ENCODE measurements at places on chromosomes 1 and 21. TPM values are rescaled to one million over a fixed set of nuclear protein-coding genes. Genes with fewer than 3 reads are reported as not detected.
A peak's percentile ranks its signal among the peaks of the same experiment; 100 is the strongest.

DNA sequence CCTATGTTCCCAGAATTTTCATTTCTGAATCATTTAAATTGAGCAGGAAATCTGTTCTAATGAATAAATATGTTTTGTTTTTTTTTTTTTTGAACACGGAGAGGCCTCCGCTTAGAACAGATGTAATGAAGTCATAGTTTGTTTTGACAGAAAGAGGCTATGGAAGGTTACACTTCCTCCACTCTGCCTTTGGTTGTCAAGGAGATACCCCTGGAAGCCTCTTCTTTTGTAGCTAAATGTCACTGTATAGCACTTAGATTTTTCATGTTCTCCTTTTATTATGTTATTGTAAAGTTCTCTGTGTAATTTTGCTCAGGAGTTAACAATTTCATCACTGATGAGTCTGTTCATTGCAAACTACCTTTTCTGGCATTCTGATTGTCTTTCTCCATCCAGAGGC, 22.7 kb upstream of the GNG12 start:
- H3K27ac ChIP-seq, result no peak overlapping the region
- H3K4me3 ChIP-seq, result no peak overlapping the region
- no peaks in the 10 kb centered on the region for H3K36me3 ChIP-seq
- H3K4me1 ChIP-seq, result peaks cover 1% of the 10 kb centered on the region
- DNase-seq, result no peak

DNA sequence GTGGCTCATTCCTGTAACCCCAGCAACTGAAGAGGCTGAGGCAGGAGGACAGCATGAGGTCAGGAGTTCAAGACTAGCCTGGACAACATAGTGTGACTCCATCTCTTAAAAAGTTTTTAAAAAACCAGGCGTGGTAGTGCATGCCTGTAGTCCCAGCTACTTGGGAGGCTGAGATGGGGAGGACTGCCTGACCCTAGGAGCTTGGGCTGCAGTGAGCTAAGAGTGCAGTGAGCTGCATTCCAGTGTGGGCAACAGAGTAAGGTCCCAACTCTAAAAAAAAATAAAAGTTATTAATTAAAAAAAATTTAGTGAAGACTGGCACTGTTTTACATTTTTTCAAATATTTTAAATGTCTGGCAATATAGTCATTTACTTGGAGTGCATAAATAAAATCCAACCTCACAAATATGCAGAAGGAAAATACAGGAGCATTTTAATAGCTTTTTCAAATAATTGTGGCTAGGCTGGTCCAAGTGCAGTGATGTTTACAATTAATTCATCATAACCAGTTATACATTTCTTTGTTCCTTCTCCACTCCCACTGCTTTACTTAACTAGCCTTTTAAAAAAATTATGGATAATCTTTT, 10.8 kb downstream of the ZBTB8OS start:
- no peaks in the 10 kb centered on the region for H3K36me3 ChIP-seq
- DNase-seq, result no peak
- no peak overlapping the region for H3K27ac ChIP-seq
- no peaks in the 10 kb centered on the region for H3K4me1 ChIP-seq
- no peak overlapping the region for H3K4me3 ChIP-seq

GRCh38 chr1:58660105-58660504, 39.8 kb downstream of the MYSM1 start:
- no peaks in the 10 kb centered on the region for H3K4me1 ChIP-seq
- H3K4me3 ChIP-seq, result no peak overlapping the region
- no peak overlapping the region for H3K27ac ChIP-seq
- peaks cover 28% of the 10 kb centered on the region for H3K36me3 ChIP-seq
- DNase-seq, result no peak

- H3K27ac ChIP-seq, result no peak overlapping the region
- no peaks in the 10 kb centered on the region for H3K4me1 ChIP-seq
- no peak overlapping the region for H3K4me3 ChIP-seq
- H3K36me3 ChIP-seq, result no peaks in the 10 kb centered on the region
- H3K27me3 ChIP-seq, result no peaks in the 10 kb centered on the region
These were observed 252.1 kb upstream of the CACYBP start for GRCh38 chr1:174747613-174748012.

GRCh38 chr1:26285366-26286063, 5.6 kb downstream of the SH3BGRL3 start:
- DNase-seq, result no peak
- no peak overlapping the region for H3K27ac ChIP-seq
- H3K36me3 ChIP-seq, result no peaks in the 10 kb centered on the region
- H3K4me3 ChIP-seq, result no peak overlapping the region

- H3K27ac ChIP-seq, result no peak overlapping the region
- no peaks in the 10 kb centered on the region for H3K4me1 ChIP-seq
- DNase-seq, result no peak
- no peaks in the 10 kb centered on the region for H3K36me3 ChIP-seq
- H3K27me3 ChIP-seq, result no peaks in the 10 kb centered on the region
- no peak overlapping the region for H3K4me3 ChIP-seq
These were observed 69.2 kb downstream of the SH3GLB1 start for GRCh38 chr1:86773341-86774288.

DNA sequence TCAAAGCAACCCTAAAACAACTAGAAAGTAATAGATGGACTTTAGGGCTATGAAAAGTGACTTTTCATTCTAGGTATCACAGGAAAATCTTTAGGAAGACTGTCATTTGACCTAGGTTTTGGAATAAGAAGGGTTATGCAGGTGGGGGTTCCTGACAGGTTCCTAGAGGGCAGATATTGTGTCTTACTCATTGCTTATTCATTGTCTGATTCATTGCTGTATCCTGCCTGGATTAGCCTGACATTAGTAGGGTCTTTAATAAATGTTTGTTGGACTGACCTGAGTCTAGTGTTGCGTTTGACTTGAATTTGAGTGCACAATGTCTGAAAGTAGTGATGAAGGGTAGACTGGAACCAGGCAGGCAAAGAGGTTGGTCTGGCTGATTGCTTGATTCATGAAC, 6.0 kb downstream of the FNBP1L start:
- H3K4me3 ChIP-seq, result no peak overlapping the region
- no peak for DNase-seq
- H3K4me1 ChIP-seq, result peaks cover 8% of the 10 kb centered on the region
- H3K27me3 ChIP-seq, result no peaks in the 10 kb centered on the region
- H3K27ac ChIP-seq, result no peak overlapping the region

DNA sequence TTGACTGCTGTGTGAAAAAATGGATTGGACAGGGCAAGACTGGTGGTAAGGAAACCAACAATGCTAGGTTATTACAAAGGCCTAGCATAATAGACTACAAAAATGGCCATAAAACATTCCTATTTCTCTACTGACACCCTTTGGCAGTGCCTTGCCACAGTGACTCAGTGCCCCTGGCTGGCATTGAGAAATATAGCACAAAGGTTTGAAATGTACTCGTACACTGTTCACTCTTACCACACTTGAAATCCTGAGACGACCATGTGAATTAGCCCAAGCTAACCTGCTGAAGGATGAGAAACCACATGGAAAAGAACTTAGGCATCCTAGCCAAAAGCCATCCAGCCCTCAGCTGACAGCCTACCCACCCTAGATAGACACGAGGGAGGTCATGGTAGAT, 149.8 kb upstream of the PALMD start:
- H3K27me3 ChIP-seq, result no peaks in the 10 kb centered on the region
- H3K36me3 ChIP-seq, result no peaks in the 10 kb centered on the region
- H3K27ac ChIP-seq, result no peak overlapping the region
- H3K4me3 ChIP-seq, result no peak overlapping the region
- no peak for DNase-seq

DNA sequence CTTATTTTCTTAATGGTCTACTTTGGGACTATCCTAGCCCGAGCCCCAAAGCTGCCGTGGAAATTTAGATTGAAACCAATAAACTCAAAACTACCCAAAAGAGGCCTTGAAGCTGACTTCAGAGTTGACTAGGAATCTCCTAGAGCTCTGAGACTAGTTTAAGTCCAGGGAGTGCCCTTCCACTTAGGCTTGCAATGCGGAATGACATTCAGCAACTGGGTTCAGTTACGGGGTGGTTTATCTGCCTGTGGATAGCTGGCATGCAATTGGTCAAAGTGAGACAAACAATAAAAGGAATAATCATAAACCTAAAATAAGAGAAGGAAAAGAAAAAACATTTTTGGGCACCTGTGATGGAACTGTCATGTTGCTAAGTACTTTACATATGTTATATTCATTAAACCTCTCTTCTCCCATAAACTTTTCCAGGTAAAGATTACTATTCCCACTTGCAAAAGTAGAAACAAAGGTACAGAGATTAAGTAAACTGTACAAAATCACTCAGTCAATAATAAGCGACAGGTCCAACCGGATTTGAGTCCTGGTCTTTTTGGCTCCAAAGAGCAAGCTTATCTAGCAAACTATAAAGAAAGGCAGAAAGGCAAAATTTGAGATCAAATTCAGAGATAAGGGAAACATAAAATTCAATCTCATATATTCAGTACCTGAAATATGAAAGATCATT, 56.5 kb downstream of the GPATCH2 start:
- H3K27me3 ChIP-seq, result no peaks in the 10 kb centered on the region
- H3K27ac ChIP-seq, result no peak overlapping the region
- H3K4me3 ChIP-seq, result no peak overlapping the region
- no peaks in the 10 kb centered on the region for H3K4me1 ChIP-seq

DNA sequence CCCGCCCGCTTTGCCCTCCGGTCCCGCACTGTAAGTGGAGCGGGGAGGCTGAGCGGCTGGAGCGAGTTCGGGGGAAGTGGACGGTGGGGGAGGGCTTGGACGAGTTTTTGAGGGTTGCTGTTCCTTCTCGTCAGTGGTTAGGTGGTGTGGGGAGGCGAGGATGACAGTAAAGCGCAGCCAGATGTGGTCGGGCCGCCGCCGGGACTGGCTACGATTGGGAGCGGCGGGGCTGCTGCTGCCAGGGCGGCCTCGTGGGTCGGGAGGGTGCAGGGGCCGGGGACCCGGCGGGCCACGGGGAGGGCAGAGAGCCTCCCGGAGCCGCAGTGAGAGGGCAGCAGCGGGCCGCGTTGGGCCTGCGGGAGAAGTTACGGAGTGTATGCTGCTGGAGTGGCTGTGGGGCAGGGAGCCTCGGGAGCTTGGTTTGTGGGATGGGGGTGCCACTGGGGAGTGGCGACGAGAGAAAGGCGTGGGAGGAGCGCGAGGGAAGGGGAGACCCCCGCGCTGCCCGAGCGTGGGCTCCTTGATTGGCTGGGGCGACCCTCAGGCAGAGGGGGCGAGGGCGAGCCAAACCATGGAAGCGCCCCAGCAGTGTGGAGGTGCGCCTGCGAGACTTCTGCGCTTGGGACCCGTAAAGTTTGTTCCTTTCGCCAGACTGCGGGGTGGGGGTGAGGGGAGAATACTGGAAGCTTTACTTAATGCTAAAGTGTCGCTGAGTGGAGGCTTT, 2.1 kb downstream of the ADGRL2 start:
- peaks cover 29% of the 10 kb centered on the region for H3K4me1 ChIP-seq
- H3K4me3 ChIP-seq, result peak overlapping the region; percentile 85
- peak overlapping the region; percentile 99 for H3K27ac ChIP-seq
- no peaks in the 10 kb centered on the region for H3K27me3 ChIP-seq
- no peaks in the 10 kb centered on the region for H3K36me3 ChIP-seq
- peak; percentile 82 for DNase-seq

- H3K36me3 ChIP-seq, result no peaks in the 10 kb centered on the region
- H3K27ac ChIP-seq, result no peak within 1 kb of the TSS
- peak; percentile 52 for DNase-seq
- H3K4me3 ChIP-seq, result peak within 1 kb of the TSS; percentile 12
These were observed at the start of gene PCP4L1 for GRCh38 chr1:161258439-161259344. TSS of gene PCP4L1 (plus strand) at chr1:161258745. CDS start at chr1:161258975, 230 bp downstream.

DNA sequence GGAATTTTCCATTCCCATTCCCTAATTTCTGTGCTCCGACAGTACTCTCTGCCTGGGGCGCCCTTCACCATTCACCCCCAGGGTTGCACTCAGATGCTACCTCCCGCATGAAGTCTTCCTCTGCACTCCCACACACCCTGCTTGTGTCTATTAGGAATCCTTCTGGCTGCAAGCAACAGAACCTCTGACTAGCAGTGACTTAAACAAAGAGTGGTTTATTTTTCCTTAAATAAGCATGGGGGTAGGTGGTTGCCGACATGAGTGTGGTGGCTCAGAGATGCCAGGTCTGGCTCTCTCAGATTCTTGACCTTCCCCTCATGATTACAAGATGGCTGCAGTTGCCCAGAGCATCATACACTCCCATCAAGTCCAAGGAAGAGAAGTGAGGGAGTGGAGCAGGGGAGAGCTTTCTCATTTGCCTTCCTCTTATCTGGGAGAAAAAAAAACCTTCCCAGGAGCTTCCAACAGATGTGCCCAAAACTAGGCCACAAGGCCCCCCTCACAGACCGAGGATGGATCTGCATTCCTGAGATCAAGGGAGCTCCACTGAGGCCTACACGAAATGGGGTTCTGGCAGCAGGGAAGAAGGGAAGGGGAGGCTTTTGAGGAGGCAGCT, 49.6 kb upstream of the LBR start:
- DNase-seq, result no peak
- no peak overlapping the region for H3K27ac ChIP-seq
- no peaks in the 10 kb centered on the region for H3K36me3 ChIP-seq
- no peak overlapping the region for H3K4me3 ChIP-seq

- no peaks in the 10 kb centered on the region for H3K36me3 ChIP-seq
- H3K4me1 ChIP-seq, result peaks cover 52% of the 10 kb centered on the region
- H3K27ac ChIP-seq, result peak overlapping the region; percentile 87
- H3K27me3 ChIP-seq, result no peaks in the 10 kb centered on the region
- no peak for DNase-seq
- H3K4me3 ChIP-seq, result peak overlapping the region; percentile 37
These were observed 19.2 kb downstream of the NFYC start for GRCh38 chr1:40710581-40711315.

GRCh38 chr1:201026836-201027235, 3.3 kb upstream of the KIF21B start:
- no peak overlapping the region for H3K27ac ChIP-seq
- no peak overlapping the region for H3K4me3 ChIP-seq
- H3K27me3 ChIP-seq, result no peaks in the 10 kb centered on the region
- no peaks in the 10 kb centered on the region for H3K36me3 ChIP-seq
- peaks cover 7% of the 10 kb centered on the region for H3K4me1 ChIP-seq
- DNase-seq, result no peak

DNA sequence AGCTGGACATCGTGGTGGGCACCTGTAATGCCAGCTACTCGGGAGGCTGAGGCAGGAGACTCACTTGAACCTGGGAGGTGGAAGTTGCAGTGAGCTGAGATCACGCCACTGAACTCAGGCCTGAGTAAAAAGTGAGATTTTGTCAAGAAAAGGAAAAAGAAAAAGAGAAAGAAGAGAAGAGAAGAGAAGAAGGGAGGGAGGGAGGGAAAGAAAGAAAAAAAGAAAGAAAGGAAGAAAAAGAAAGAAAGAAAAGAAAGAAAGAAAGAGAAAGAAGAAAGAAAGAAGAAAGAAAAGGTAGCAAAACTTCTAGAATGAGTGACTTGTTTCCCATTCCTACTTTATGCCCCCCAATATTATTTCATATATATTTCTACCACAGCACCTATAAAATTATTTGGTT, 98.8 kb downstream of the UBE2U start:
- H3K36me3 ChIP-seq, result no peaks in the 10 kb centered on the region
- H3K27ac ChIP-seq, result no peak overlapping the region
- no peak for DNase-seq
- no peaks in the 10 kb centered on the region for H3K27me3 ChIP-seq

- H3K27me3 ChIP-seq, result no peaks in the 10 kb centered on the region
- no peaks in the 10 kb centered on the region for H3K4me1 ChIP-seq
- no peak for DNase-seq
- H3K27ac ChIP-seq, result no peak overlapping the region
- no peak overlapping the region for H3K4me3 ChIP-seq
These were observed 15.1 kb downstream of the MIGA1 start for GRCh38 chr1:77794550-77794949.

The NHLH1 gene
- not detected for total RNA-seq

The RIMS3 gene
- 4.4 TPM for total RNA-seq

The SLC45A1 gene
- 3.0 TPM for total RNA-seq
